ENCODE measurements at places on chromosomes 13 and 19.

DNA sequence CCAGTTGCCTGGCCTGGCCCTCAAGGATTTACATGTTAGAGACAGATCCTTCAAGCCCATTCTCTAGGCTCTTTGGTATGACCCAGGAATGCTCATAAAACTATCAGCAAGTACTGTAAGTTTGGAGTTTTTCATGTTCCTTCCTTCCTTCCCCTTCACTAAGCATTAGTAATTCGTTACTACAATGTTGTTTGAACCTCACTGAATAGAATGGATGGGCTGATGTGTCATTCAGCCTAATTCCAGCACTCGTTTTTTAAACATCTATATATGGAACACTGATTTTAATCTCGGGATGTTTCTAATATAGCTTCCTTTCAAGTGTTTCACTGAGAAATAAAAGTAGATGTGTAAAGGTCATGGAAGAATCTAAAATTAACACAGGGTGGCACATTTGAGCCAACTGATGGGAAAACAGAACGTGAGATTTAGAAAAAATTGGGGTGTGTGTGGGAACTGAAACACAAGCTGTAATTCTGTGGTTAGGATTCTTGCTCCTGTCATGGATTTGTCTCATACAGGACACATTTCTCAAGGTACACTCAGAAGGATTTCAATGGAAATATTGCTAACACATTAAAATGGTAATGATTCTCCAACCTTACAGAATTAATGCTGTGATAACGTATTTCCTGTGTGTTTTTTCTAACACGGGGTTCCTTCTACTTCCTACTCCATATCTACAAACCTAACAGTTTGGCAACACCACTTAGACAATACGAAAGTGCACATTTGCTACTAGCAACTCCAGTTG is 93.4 kb downstream of the FLT1 start:
- DNase-seq: no peak

DNA sequence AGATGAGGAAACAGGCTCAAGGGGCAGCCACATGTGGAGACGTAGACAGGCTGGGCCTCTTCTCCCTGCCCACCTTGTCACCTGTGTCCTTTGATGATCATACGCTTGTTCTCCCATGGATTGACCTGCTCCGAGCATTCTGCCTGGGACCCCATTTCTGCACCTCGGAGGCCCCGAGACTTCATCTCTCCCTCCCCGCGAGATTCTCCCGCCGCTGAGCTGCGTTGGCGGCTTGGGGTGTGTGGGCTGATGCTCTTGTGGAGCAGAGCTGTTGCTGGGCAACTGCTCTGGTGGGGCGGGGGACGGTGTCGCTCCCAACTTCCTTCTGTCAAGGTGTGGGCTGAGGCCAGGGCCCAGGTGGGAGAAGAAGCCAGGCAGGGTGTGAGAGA is 22.1 kb downstream of the MAST3 start:
- no peak for DNase-seq

DNA sequence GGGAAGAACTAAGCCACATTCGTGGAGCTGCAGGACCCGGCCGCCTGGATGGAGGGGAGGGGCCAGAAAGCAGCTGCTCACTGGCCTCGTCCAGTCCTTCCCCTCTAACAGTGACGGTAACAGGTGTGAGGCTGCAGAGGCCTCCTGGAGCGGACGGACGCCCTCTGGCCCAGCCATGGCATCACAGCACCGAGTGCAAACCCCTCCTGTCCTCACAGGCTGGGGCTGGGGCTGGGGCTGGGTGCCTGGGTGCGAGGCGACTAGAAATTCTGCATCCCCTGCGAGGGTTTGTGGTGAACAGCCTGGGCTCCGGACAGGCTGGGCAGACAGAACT is 3.6 kb downstream of the MICOS13 start:
- DNase-seq: no peak

DNA sequence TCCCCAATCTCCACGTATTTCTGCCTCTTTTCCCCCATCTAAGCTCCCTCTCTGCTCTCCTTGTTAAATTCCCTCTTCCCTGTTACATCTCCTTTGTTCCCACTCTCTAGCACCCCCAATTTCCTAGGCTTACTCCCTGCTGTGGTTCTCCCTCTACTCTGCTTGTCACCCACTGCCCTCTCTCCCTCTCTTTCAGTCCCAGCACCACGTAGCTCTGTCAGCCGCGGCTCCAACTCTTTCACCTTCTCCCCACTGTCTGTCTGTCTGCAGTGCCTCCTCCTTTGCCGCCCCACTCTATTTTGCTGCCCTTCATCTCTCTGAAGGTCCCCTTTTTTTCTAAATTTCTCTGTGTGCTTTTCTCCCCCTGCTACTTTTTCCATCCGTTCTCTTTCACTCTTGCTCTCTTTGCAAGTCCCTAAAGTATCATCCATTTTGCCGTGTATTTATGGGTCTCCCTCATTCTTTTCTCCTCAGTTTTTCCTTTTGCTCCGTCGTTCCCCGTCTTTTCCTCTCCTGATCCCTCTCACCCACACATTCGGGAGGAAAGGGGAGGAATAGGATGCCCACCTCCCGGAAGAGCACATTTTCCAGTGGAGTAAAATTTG is 937 bp downstream of the ZNF841 start:
- DNase-seq: no peak

DNA sequence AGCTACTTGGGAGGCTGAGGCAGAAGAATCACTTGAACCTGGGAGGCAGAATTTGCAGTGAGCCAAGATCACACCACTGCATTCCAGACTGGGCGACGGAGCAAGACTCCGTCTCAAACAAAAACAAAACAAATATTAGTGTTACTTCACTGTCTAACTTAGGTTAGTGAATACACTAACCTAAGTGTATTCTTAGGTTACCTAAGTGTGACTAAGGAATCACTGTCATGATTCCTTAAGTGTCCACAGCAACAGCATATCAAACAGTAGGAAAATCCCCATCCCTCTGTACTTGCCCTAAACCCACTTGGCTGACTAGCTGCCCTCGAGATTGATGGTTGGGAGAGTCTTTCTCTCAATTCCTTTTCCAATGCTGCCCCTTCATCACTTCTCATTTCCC is 11.8 kb upstream of the LRCH1 start:
- no peak for DNase-seq

GRCh38 chr13:113084094-113084942 is 21.3 kb upstream of the F7 start:
- no peak for DNase-seq

- DNase-seq: no peak
These were observed 12.5 kb downstream of the ARRDC2 start for GRCh38 chr19:18020212-18021085.

GRCh38 chr19:51462681-51463080 is 4.4 kb upstream of the SIGLEC8 start:
- no peak for DNase-seq

- DNase-seq: no peak
These were observed 194.5 kb downstream of the KATNAL1 start for GRCh38 chr13:30112602-30113435.

Data from cortex of kidney (tissue), 1 donor.